LHCN-M2 (cell line): ENCODE measurements at places on chromosomes 4 and X.

- DNase-seq = no peak
These were observed 409.4 kb upstream of the PABPC4L start for GRCh38 chr4:134610956-134611355.

- DNase-seq = no peak
These were observed 243.2 kb upstream of the F9 start for GRCh38 chrX:139287155-139287924.

DNA sequence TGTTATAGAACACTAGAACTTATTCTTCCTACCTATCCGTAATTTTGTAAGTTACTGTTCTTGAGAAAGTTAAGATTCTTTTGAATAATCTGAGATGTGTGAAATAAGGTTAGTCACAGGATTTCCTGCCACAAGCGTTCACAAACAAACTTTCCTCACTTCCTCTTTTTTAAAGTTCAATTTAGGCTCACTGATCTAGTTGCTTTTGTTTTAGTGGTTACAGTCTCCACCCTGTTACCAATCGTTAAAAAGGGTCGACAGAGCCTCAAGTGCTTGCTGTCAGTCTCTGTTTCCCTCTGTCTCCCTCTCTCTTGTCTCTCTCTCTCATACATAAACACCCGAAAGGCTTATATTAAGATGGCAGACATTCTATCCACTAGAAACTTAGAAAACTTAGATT lies 35.9 kb upstream of the STK26 start:
- no peak for DNase-seq

DNA sequence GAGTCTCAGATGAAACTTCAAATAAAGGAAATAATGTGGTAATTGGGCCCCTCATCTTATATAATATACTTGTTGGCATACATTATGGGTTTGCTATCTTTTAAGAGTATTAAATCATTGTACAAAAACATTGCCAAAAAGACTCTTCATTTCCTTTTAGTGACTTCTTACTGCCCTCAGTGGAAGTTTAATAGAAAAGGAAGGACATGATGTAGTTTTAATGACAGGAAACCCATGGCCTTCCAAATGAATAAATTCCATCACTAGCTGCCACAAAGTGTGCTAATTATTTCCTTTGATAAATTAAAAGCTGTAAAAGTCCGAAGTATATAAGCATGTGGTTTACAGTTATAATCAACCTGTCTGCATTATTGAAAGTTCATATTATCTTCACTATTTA lies 350.9 kb upstream of the HAND2 start:
- DNase-seq = no peak

- no peak for DNase-seq
These were observed 372.9 kb downstream of the KLHL13 start for GRCh38 chrX:117743469-117744251.

DNA sequence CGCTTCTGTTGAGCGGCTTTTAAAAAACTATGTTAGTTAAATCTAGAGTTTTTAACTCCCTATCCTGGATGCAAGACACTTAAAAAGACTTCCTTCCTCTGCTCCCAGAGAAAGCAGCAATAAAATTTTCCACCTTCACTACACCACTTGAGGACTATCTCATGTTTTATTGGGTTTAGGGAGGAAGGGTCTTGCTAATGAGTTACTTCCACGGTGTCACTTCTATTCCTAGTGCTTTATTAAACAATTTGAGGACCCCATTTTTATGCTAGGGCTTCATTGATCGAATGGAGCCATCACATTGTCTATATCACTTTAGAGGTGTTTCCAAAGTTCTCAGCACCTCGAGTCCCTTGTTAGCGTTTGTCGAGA lies 3.7 kb upstream of the STIM2 start:
- DNase-seq = no peak

DNA sequence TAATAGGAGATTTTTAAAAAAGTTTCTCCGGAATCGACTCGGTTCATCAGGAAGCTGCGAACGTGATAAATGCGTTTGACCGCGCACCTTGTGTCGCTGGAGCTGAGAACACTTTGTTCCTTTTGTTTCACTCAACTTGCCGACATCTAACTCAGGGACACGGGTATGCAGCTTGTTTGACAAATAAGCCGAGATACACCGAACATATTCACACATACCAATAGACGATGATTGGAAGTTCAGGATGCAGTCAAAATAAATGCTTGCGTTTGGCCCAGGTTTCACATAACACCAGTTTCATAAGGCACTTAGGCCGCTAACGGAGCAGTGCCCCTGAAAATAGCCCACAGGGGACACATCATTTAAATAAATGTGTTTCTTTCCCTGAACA lies 932 bp upstream of the SHISA3 start:
- no peak for DNase-seq

- peak; percentile 70 for DNase-seq
These were observed 115.2 kb upstream of the LNX1 start for GRCh38 chr4:53706422-53707032.

DNA sequence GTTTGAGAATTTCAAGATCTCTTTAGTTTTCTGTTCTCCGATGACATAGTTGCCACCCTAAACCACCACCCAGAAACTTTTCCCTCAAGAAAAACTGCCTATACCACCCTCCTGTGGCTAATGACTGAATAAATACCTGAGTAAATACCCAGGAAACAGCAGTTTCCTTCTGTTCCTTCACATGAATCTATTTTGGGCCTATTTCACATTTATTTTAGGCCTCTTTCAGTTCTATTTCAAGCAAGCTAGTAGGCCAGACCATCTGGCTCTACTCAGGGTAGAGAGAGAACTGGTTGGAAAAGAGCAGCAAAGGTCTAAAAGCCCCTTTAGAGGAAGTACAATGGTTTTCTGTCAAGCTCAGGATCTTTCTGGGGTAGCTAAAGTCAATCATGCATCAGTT lies 23.4 kb downstream of the ARHGEF9 start:
- DNase-seq = no peak

GRCh38 chrX:13473442-13474163 lies 95.8 kb upstream of the EGFL6 start:
- DNase-seq = peak; percentile 69

DNA sequence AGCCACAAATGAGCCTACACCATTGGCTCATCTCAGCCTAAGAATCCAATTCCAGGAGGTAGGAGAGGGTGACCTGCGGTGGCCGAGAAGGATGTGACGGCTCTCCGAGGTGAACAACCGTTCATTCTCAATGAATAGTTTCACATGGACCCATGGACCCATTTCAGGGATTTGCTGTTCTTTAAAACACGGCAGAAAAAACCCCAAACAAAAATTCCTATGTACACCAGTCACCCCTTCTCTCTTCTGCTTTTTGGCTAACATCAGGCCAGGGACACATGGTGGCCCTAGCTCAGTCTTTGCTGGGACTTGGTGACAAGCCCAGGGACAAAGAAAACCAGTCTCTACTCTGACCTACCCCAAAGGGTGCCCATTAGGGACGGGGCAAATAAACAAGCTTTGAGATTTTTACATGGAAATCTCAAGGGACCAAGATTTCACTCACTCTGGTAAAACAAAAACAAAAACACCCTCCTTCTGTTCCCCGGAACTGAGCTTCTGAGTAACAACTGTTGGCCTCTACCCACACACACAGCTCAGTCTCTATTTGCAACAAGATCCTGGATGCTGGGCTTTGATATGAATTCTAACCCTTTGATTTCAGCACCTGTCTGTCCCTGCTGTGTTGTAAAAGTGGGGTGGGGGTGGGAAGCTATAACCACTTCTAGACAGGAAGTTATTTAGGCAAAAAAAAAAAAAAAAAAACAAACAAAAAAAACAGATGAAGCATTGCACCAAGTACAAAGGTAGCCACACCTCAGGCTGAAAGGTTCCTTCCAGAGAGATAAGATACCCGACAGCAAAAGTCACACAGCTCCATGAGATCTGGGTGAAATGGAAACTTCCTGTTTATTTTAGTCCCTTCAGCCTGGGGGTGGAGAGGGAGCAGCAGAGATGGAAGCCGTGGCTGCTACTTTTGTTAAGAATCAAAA lies 49.0 kb downstream of the DDX3X start:
- peak; percentile 75 for DNase-seq

- DNase-seq = no peak
These were observed 96.2 kb upstream of the MXRA5 start for GRCh38 chrX:3442691-3443090.
